Stimulated activated CD8-positive, alpha-beta memory T cell treated with anti-CD3 and anti-CD28 coated beads, Interleukin-7, amount 100 ng/mL, for 24 hours (primary cell): ENCODE measurements at places on chromosomes 7 and 10.
A peak's percentile ranks its signal among the peaks of the same experiment; 100 is the strongest.

- no peak for DNase-seq
Measured at GRCh38 chr7:48168159-48168558, 3.1 kb upstream of the ABCA13 start.

DNA sequence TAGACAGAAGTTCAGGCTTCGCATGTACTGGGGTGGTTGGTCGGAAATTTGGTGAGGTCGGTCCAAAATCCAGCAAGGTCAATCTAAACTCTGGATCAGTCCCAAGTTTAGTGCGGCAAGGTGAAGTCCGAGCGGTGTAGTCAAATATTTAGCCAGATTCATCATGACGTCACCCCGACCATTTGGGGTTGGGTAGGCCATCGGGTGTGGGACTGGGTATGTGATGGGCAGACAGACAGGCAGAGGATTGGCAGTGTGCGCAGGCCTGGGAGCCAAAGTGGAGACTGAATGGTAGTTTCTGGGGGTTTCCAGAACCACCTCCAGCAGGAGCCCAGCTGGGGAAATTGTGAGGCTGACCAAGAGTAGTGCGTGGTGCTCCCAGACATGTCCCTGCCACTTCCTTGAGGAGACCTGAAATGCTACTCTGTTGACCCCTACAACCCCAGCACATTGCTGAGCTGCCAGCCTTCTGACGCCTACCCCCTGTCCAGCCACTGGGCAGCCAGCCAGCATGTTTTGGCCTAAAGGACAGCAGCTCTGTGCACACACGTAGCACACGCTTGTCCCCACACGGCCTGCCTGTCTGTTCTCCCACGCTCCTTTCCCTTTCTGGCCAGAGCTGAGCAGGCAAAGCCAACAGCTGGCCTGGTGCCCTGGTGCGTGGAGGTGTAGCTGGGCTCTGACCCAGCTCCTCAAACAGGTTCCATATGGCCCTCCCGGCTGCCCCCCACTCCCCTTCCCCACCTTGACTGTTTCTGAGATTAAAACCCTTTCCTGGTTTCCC, 55.9 kb downstream of the FAM241B start:
- DNase-seq: no peak

DNA sequence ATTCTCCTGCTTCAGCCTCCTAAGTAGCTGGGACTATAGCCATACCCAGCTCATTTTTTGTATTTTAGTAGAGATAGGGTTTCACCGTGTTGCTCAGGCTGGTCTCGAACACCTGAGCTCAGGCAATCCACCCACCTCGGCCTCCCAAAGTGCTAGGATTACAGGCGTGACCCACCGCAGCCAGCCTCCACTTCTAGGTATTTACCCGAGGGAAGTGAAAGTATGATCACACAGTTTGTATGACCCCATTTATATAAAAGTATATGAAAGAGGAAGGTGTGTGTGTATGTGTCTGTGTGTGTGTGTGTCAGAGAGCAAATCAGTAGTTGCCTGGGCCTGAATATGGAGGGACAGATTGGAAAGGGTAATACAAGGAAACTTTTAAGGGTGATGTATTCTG, 2.0 kb upstream of the PURB start:
- no peak for DNase-seq

DNA sequence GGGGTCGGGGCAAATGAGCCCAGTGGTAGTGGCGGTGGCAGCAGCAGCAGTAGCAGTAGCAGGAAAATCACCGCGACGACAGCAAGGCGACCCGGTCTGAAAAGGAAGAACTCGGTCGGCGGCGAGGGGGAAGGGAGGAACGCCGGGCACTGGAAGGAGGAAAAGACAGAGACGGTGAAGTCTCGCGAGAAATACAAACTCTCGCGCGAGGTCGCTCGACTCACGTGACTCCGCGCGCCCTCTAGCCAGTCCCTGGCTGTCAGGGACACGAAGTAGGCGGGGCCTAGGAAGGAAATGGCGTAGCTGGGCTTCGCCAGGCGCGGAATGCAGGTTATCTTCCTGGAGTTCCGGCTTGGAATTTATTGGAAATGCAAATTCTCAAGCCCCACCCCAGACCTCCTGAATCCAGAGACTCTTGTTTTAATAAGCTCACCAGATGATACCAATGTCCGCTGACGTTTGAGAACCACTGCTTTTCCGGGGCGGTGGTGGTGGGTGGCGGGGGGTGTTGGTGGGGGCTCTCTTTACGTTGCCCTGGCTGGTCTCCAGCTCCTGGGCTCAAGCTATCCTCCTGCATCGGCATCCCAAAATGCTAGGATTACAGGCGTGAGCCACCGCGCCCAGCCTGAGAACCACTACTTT, at the start of gene SMNDC1:
SMNDC1 (minus strand) TSS at position 141 of the 642 bp plus-strand sequence. CDS start 1,333 bp downstream, outside the sequence.
- DNase-seq: peak; percentile 93

DNA sequence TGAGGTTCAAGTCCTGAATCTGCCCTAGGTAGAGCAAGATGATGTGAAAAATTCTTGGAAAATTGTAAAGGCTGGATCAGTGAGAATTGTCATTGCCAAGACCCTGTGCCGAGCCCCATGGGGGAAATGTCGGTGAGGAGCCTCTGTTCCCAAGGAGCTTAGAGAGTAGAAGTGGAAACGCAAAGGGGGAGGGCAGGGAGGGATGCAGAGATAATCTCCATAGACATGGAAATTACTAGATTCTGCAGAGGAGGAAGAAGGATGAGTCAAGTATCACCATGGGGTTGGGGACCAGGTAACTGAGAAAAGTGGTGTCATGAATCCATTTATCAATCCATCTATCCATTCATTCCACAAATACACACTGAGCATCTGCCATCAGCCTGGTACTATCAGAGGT, 26.0 kb downstream of the DUSP5 start:
- DNase-seq: no peak

DNA sequence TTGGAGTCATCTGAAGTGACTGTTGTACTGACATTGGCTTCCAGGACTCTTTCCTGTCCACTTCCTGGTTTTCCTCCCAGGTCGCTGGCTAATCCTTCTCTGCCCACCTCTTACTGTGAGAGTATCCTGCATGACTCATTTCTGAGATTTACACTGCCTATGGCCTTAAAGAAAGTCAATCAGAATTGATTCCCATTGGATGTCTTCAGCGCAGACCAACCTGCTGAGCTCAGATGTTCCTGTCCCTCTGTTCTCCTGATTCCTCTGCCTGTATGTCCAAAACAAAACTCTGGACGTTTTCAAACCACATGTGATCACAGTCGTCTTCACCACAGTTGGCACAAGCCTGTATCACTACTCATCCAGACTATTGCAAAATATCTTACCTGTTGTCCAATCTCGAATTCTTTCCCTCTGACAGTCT, 262.1 kb downstream of the CREB5 start:
- DNase-seq: no peak

GRCh38 chr10:128275388-128276177, 149.4 kb upstream of the MKI67 start:
- DNase-seq: no peak

DNA sequence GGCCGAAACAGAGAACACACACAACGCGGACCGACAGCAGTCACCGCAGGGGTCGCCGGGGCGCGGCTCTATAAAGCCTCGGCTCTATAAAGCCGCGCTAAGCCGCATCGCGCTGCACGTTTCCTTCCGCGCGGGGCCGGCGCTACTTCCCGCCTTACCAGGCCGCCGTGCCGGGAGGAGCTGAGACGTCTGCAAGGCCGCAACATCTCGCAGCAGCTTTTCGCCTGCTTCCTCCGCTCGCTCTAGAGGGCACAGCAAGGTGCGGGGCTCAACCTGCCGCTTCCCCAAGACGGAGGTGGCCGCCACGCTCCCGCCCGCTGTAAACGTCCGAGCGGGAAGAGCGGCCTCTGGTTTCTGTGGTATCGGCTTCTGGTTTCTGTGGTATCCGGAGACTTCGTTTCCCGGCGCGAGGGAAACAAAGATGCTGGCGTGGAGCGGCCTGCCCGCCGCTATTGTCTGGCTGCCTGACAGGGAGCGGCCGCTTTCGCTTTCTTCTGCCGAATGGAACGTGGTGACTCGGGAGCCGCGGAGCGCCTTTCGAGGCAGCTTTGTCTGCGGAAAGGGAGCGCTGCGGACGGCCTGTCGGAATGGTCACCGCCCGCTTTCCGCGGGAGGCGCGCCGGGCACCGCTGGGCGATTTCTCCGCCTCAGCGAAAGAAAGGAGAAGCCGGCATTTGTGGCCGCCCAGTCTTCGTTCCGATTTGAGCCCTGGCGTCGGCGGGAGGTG, 91.8 kb downstream of the SPAG6 start:
- peak; percentile 62 for DNase-seq

- no peak for DNase-seq
Measured at GRCh38 chr7:80967071-80967916, 48.4 kb upstream of the SEMA3C start.

- no peak for DNase-seq
Measured at GRCh38 chr7:3277604-3278572, 23.2 kb upstream of the SDK1 start.

- no peak for DNase-seq
Measured at GRCh38 chr7:99106821-99107241, 37.1 kb downstream of the SMURF1 start.

DNA sequence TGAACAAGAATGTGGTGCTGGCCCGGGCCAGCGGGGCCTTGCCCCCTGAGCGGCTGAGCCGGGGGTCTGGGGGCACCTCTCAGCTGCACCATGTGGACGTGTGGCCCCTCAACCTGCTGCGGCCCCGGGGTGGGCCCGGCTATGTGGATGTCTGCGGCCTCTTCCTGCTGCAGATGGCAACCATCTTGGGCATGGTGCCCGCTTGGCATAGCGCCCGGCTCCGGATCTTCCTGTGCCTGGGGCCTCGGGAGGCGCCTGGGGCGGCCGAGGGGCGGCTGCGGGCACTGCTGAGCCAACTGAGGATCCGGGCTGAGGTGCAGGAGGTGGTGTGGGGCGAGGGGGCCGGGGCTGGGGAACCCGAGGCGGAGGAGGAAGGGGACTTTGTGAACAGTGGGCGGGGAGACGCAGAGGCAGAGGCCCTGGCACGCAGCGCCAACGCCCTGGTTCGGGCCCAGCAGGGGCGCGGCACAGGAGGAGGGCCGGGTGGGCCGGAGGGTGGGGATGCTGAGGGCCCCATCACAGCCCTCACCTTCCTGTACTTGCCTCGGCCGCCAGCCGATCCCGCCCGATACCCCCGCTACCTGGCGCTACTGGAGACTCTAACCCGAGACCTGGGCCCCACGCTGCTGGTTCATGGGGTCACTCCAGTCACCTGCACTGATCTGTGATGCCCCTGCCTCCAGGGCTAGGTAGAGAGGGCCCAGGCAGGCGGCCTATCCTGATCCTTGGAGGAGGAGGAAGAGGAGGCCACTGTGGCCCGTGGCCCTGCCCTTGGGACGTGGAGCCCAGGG, 1.1 kb upstream of the TRIP6 start:
- no peak for DNase-seq

GRCh38 chr10:71314028-71314693, 4.9 kb upstream of the SLC29A3 start:
- DNase-seq: no peak

GRCh38 chr10:16779384-16779915, 37.8 kb downstream of the RSU1 start:
- DNase-seq: peak; percentile 46

- no peak for DNase-seq
Measured at GRCh38 chr10:78648256-78648860, 420.4 kb upstream of the ZMIZ1 start.

DNA sequence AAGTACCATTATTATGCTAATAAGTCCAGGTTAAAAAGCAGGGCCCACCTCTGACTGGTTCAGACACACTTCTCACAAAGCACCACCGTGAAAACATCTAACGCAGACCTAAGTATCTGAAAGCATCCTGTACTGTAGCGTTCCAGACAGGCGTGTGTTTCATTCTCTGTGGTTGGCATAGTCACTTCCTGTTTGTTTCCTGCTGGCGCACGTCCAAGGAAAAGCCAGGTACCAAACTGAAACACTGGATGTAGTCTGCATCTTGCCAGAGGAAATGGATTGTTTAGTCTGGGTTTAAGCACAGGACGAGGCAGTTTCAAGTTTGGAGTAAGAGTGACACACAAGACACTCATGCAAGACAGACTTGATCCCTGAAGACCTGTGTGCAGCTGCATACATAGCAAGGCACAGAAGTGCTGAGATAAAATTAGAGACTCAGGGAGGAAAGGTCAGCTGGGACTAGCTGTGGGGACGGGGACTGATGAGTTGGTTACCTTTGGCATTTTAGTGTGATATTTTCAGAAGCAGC, 23.3 kb downstream of the BPGM start:
- DNase-seq: peak; percentile 30

DNA sequence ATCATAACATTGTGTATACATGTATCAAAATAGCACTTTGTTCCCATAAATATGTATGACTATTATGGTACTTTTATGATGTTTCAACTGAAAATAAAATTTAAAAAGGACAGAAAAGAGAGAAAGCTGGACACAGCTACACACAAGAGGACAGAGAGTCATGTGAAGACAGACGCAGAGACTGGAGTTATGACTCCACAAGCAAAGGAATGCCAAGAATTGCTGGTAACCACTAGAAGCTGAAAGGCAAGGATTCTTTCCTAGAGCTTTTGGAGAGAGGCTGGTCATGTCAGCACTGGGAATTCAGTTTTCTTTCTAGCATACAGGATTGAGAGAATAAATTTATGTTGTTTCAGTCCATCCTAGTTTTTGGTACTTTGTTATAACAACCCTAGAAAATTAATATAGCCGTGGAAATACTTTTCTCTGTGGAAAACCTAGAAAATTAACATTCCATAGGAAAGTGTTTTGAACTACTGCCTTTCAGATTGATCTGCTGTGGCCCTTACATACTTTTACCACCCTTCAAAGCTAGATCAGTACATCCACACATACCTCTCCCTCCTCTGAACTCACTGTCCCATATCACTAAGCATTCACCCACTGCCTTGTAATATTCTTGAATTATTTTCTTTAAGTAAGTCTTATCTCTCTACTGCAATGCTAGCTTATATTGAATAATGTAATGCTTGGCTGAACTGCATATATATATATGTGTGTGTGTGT, 575.3 kb downstream of the IPMK start:
- DNase-seq: no peak

DNA sequence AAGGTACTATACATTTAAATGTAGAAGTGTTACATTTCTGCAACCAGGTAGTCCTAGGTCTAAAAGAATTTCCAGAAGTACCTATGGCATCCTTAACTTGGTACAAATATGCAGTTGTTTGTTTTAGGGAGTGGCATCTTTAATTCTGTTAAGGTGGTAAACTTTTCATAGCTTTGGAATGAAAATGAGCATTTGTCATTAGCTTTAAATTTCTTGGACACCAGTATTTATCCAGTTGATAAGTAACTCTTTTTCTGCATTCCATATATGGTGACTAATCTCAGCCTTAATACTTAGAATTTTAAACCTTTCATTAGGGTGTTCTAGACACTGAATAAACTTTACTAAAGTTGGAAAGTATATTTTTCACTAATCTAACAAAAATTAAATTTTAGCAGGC, 10.8 kb downstream of the SLF2 start:
- no peak for DNase-seq

- no peak for DNase-seq
Measured at GRCh38 chr10:100504096-100504495, 15.6 kb downstream of the SEC31B start.
